ENCODE measurements at places on chromosomes 11 and 22. TPM values are rescaled to one million over a fixed set of nuclear protein-coding genes. Genes with fewer than 3 reads are reported as not detected.

- DNase-seq, result no peak
Observed at GRCh38 chr11:126279191-126279590, 3.7 kb upstream of the TIRAP start.

- DNase-seq, result no peak
Observed at GRCh38 chr11:93053864-93054263, 84.4 kb downstream of the MTNR1B start.

DNA sequence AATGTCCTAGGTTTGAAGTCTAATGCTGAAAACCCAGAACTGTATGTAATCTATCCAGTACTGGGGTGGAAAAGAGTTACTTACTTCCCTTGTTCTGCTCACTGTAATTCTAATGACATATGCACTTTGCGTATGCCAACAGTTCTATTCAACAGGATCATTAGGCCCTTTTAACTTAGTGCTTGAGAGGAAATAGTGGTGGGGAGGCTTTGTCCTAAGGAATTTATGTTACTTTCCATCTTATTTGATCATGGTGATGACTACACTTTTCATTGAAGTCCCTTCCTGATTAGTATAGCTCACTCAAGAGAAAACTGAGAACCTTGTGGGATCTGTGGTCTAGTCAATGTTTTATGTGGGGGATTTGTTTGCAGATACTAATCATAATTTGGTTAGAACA, 348.2 kb downstream of the GUCY1A2 start:
- DNase-seq, result no peak

DNA sequence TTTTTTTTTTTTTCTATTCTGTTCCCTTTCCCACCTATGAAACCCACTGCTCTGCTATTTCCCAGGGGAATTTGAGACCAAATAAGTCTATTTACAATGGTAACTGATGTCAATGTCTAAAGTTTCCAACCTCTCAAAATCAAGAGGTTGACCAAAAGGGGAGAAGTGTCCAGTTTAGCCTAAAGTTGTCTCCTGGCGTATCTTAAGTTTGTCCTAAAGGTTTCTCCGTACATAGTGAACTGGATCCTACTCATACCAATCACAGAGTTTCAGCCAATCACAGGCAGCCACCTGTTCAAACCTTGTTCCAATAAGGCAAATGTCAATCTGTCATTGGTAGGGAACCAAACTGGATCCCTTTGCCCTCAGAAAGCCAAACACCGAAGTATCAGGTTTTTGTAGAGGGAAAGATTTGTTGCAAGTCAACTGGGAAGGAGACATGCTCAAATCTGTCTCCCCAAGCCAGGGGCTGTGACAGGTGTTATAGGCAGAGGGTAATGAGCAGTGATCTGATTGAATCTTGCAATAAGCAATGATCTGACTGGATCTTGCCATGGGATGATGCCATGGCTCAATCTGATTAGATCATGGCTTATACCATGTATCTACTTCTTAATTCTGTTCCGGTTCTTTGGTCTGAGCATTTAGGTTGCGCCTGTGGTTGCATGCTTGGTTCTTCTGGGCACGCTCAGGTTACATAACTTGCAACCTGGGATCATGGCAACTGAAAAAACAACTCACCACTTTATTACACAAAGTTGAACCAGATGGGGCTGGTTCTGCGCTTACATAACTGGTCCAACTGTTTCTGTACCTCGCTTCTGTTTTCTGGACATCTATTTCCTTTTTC, 1.1 kb upstream of the VPS37C start:
- DNase-seq, result peak; percentile 48

GRCh38 chr11:120137187-120137610, 714 bp downstream of the TRIM29 start:
- no peak for DNase-seq

DNA sequence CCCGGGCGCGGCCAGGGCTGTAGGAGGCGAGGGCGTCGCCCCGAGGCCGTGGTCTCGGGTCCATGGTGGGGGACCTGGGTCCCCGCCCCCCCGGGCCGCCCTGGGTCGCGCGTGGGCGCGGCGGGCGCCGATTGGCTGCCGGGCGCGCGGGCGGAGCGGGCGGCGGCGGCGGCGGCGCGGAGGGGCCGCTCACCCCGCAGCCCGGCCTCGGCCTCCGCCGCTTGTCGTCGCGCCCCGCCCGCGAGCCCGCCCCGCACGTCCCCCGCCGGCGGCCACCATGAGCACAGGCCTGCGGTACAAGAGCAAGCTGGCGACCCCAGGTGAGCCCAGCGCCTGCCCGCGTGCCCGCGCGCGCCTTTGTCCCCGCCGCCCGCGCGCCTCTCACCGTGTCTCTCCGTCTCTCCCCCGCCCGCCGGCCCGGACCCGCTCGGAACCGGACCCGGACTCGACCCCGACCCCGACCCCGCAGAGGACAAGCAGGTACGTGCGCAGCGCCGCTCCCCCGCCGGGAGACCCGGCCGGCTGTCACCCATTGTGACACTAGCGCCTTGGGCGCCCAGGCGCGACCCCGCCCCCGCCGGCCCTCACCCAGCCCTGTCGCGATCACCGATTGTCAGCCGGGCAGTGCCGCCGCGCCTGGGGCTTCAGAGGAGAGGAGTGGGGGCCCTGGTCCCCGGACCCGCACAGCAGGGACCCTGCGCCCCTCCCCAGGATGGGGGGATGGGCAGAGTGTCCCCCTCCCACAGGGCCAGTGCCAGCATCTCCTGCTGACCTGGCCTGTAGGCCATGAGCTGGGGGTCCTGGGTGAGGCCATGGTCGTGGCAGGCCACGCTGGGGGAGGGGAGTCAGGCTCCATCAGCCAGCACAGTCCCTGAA, at the start of gene SEPTIN5:
SEPTIN5 (plus strand) TSS at position 192 of the 876 bp plus-strand sequence; CDS start at position 278, 86 bp downstream.
- no peak for DNase-seq

- DNase-seq, result no peak
Observed at GRCh38 chr22:44362249-44363012, 49.7 kb upstream of the SHISAL1 start.

DNA sequence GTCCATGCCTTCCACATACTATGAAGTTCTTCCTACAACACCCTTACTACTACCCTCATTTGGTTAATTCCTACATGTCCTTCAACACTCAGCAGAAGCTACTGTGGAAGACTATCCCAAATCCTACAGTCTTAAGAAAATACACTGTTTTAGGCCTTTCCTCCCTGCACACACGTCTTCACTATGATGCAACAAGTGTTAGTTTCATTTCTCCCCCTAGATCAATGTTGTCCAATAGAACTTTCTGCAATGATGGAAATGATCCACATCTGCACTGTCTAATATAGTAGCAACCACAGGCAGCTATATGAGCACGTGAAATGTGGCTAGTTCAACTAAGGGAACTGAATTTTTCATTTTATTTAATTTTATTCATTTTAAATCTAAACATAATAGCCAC, 46.7 kb upstream of the CCDC34 start:
- DNase-seq, result no peak

- no peak for DNase-seq
Observed at GRCh38 chr11:110219006-110219785, 77.2 kb downstream of the RDX start.

The CDC42EP1 gene
- polyA plus RNA-seq, result 48.6 TPM

The KRTAP5-11 gene
- not detected for polyA plus RNA-seq

The ZC3H12C gene
- 9.9 TPM for polyA plus RNA-seq

The L3MBTL2 gene
- polyA plus RNA-seq, result 14.4 TPM

Data from muscle of back (tissue), 13 donors.